ENCODE measurements at places on chromosomes 16 and 17.

GRCh38 chr17:17447264-17447663 lies 29.5 kb upstream of the MED9 start:
- no peak for DNase-seq

DNA sequence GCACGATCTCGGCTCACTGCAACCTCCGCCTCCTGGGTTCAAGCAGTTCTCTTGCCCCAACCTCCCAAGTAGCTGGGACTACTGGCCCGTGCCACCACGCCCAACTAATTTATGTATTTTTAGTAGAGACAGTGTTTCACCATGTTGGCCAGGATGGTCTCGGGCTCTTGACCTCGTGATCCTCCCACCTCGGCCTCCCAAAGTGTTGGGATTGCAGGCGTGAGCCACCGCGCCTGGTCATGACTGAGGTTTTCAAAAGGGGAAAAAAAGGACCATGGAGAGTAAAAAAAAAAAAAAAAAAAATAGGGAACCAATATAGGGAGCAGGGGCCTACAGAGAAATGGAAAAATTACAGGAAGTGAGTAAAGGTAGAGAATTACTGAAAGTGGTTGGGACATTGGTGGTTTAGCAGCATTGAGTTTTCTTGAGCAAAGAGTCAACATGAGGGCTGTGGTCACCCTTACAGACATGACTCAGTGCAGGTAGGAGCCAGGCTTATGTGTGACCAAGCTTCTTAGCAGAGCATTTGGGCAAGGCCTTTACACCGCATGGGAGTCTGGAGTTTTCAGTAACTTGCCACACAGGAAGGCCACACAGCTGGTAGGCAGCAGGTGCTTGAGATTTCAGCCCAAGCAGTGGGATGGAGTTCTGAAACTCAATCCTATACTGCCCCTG lies 447.3 kb downstream of the HS3ST3B1 start:
- DNase-seq: peak; percentile 12

DNA sequence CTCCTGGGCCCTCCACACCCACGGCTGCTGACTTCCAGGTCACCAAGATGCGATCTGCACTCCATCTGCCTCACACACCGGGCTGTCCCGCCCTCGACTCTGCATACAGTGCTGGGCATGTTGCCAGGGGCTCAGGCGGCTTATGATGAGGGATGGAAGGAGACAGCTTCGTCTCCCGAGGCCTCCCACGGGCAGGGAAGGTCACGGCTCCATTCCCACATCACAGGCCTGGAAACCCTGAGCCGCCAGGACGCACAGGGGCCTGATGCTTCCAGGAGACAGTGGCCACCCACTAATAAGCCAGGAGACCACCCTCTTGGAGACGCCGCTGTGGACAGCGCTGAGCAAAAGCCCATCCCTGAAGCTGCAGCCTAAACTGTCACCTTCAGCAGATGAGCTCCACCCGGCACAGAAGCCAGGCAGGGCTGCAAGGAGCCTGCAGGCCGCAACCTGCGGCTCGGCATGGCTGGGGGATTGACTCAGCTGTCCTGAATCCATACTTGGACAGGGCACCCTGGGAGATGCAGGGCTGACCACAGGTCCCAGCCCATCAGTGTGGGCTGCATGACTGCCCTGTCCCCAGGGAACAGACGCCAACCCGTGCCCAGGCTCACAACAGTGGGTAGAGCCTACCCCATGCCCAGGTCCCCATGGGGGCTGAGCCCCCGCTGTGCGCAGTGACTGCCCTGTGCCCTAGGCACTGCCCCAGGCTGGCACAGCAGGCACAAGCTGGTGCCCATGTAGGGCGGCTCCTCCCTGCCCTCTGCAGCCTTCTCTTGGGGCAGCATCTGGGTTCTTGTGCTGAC lies 34.4 kb downstream of the SLC7A5 start:
- no peak for DNase-seq

GRCh38 chr17:63552211-63552610 lies 1.9 kb downstream of the DCAF7 start:
- no peak for DNase-seq

- DNase-seq: peak; percentile 48
Observed at GRCh38 chr16:19884611-19885450, at the start of gene GPRC5B. Gene GPRC5B (minus strand): TSS chr16:19884848. CDS start chr16:19872845, 12,003 bp downstream.

Data from CD4-positive, alpha-beta T cell treated with Interleukin-1 beta for 1 hour (primary cell).